Caki2 (cell line): ENCODE measurements at places on chromosomes 4 and X. TPM values are rescaled to one million over a fixed set of nuclear protein-coding genes. Genes with fewer than 3 reads are reported as not detected.

GRCh38 chr4:39706334-39706733, 8.4 kb downstream of the UBE2K start:
- DNase-seq, result peak; percentile 84

DNA sequence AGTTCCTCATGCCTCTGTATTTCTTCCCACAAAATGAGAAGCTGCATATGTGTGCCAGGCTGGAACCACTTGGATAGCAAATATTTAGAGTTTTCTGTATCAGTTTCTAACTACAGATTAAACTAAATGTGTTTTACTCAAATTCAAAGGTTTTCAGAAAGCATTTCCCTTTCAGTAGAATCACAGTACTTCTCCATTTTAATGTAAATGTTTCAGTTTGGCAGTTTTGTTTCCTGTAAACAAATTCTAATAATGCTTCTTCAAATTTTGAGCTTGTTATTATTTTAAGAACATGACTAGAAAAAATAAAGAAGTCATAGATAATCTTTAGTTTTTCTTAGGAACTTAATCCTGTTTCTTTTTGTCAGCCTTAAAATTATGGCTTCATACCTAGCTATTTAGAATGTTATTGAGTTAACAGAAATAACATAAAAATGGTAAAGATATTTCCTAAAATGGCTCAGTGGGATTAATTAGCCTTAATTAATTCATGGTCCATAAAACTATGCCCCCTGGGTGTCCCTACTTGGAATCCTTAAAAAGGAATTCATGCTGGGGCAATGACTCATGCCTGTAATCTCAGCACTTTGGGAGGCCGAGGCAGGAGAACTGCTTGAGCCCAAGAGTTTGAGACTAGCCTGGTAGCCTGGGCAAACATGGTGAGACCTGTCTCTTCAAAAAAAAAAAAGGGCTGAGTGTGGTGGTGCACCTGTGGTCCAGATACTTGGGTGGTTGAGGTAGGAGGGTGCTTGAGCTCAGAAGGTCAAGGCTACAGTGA, 83.8 kb upstream of the GPR34 start:
- DNase-seq, result no peak

GRCh38 chrX:45485719-45486118, 285.0 kb upstream of the DIPK2B start:
- DNase-seq, result no peak

DNA sequence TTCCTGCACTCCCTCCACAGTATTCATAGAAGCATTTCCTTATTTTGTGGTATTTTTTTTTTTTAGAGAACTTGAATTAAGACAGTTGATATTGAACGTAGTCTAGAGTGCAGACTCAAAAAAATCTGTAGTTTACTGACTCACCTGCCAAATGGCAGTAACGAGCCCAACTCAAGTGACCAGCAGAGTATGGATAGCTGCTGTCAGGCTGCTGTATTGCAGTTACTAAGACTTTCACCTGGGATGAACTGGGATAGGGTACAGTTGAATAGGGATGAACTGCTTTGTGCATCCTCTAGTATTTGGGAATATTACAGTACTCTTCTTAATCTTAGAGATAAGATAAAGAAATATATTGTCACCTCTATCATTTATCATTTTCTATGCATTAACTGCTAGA, 7.0 kb upstream of the SLC7A11 start:
- no peak for DNase-seq

DNA sequence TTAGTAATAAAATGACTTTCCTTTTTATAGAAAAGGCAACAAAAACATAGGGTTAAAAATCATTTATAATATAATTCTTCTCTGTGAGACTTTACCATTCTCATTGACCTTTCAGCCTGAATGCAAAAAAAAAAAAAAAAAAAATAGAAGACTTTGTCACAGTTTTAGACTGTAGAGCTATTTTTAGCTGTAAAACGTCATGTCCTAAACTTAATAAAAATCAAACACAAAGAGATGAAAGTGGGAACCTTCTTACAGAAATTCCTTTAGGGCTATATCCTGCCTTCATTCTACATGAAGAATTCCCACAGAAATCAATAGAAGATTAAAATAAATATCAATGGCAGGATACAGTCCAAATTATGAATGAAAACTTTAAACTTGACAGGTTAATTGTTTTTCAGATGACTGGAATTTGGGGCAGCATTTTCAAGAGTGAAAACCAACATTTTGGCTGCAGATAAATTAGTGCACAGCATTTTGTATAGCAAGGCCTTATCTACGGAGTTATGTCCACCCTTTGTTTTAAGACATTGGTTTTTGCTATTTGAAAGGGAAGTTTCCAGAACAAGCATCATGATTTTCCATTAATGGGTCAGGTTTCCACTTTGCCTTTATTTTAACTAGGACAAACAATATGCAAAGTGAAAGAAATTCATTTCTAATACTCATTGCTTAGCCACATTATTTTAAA, 219.5 kb downstream of the SPCS3 start:
- no peak for DNase-seq

DNA sequence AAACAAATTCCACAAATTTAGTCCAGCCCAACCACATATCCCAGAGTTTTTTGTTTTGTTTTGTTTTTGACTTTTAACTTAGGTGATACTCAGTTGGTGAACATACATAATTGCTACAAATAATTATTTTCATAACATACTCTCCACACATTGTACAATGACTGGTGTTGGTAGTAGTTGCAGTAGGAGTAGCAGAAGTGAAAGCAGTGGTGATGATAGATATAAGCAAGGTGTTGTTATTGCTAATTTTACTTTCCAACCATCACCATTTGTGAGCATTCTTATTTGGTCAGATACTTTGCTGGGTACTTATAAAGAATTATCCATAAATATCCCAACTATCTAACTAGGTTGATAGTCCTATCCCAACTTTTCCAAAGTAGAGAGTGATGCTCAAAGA, 47.3 kb downstream of the ARHGAP24 start:
- no peak for DNase-seq

DNA sequence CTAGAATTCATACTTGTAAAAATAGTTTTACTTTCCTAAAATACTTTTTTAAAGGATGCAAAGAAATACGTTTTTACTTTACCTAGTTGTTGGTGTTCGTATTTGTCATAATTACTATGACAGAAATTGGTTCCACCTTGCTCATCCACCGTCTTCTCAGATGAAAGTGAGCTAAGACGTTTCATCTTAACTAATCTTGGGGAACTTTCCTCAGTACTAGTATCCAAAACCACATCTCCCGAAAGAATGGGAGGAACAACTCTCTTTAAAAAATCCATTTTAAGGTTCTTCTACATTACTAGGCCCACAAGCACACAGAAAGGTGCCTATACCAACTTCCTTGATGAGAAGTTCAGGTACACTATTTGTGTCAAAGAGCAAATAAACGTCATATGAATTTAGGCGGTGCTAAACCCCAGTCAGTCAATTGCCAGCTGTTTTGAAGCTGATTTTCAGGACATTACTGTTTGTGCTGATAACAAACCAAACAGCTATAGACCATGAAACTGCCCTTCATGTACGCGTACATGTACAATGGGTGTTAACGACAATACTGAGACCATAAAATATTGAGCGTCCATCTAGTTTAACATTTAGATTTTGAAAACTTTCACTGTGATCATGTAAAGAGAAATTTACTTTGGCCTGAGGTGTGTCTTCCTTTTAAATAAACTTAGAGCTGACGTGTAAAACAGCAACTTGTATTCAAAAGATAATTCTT, 99.1 kb downstream of the FRYL start:
- no peak for DNase-seq

DNA sequence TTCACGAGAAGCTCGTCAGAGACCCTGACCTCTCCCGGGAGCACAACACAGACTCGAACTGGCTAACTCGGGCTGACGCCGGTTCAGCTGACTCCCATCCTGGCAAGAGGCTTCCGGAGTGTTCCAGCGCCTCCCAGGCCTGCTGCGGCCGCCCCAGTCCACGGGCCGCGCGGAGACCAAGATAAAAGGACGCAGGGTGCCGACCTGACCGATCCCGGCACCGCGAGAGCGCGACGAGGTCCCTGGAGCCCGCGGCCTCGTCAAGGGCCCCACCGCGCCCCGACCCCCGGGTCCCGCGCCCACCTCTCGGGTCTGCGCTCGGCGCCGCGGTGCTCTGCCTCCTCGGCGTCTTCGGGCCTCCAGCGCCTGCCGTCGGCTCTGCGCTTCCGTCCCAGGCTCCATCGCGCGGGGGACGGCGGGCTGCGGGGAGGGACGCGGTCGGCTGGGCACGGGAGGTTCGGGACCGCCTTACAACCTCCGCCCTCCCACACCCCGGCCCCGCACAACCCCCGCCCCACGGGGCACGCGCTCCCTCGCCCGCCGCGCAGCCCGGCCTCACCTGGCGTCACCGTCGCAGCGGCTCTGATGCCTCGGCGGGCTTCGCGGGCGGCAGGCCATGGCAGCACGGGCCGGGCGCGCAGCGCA, 426 bp downstream of the SLBP start:
- peak; percentile 32 for DNase-seq

DNA sequence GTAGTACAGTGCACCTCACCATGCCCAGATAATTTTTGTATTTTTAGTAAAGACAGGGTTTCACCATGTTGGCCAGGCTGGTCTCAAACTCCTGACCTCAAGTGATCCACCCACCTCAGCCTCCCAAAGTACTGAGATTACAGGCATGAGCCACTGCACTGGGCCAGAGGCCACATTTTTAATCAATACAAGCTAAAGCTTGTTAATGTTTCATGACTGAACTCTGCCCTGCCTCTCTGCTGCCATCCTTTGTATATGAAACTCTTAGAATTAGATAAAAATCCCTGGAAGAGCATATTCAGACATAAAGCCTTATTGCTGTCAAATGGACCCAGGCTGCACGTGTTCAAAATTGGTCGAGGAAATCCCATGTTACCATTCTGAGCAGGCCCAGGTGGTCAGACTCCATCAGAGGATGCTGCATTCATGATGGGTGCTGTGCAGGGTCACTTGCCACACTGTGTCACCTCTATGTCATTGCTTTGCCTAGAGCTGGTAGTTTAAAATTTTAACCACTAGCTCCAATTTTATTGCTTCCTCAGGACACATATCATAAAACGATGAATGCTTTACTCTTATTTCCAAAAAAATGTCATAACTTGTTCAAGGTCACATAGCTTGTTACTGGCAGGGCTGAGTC, 45.2 kb downstream of the LNX1 start:
- DNase-seq, result no peak

DNA sequence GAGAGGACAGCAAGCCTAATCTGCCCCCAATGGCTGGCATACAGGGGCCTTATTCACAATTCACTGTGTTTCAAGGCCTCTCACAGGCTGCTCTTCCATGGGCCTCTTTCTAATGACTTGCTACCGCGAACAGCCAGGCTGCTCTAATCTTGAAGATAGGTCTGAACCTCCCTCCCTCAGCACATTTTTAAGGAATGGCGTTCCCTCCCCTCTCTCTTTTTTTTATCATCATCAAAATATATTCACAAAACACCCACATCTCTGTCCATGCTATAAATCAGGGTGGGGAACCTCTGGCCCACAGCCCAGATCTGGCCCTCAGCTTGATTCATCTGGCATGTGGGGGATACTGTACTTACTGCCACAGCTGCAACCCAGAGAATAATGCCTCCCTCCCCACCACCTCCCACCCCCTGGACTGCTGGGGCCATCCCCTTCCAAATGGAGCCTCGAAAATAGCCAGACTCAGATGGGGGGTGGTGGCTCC, 76.2 kb upstream of the PLAC1 start:
- DNase-seq, result no peak

DNA sequence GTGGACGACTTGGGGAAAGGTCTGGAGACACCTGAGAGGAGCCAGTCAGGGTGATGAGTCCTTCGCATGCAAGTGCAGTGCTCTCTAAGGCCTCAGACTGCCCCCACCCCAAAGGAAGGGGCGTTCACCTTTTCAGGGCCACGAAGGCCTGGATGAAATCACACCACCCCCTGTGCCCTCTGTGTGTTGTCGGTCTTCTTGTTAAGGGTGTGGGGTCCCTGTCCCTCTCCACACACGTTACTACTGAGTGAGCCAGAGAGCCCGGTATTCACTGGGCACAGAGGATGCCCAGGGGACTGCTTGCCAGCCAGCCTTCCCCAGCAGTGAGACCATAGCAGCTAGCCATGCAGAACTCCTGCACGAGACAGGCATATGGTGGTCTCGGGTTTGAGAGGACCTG, 72.0 kb downstream of the MTMR1 start:
- no peak for DNase-seq

- DNase-seq, result no peak
Observed at GRCh38 chr4:82601242-82602015, 39.6 kb upstream of the TMEM150C start.

DNA sequence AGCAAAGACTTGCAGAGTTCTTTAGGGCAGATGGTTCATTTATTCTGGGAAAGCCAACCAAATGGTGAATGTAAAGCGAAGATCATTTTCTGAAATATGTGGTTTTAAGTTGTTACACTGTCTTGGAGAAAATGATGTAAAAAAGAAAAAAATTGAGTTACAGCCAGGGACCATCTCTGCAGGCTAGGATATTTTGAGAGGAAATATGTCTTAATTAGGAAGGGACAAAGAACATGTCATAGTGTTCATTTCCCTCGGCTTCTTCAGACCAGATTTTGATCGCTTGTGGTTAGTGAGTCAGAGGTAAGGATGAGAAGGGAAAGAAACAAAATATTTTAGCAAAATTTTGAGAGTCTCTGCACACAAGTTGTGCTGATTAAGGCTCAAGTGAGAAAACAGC, 59.0 kb upstream of the C1QTNF7 start:
- no peak for DNase-seq

DNA sequence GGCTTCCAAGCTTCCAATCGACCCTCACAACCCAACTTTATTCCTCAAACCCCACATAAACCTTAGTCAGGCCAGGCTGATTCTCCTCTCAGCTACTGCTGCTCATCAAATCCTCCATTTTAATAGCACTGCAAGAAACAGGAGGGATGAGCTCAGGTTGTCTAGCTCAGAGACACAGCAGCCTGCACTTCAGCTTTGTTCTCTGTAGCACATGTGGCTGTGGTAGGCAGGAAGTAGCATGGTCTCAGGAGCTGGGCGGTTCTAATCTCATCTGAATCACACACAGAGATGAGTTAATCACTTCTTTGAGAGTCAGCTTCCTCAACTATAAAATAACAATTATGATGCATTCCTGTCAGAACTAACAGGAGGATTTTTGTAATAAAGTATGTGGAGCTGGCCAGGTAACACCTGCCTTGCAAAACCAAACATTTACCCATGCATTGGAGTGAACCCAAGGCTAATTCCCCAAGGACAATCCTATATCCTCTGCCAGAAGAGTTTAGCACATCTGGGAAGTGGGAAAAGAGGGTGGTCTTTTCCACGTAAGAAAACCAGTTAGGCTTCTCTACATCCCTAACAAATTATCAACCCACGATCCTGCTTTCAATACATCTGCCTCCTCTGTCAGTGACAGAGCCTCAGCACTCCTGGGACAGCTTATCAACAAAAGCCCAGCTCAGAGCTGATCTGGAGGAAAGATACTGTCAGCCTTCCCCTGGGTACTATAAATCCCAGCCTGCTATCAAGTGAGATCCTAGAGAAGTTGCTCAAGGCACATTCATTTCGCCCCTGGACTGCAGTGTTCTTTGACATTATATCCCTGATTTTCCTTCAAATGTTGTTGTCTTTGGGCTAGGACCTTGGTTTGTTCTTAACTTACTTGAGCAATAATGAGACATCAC, 32.8 kb downstream of the ELOVL6 start:
- DNase-seq, result peak; percentile 40

- peak; percentile 75 for DNase-seq
Observed at GRCh38 chr4:98430708-98431403, 169.7 kb downstream of the RAP1GDS1 start.

ABCG2 gene
- 1.2 and 12.8 TPM in 2 replicates for total RNA-seq

POLN gene
- total RNA-seq, result 0.10 and 0.58 TPM in 2 replicates

ZRSR2 gene
- total RNA-seq, result 0.72 TPM in 1 of 2 replicates, not detected in the other

CYBB gene
- 0.03 TPM in 1 of 2 replicates, not detected in the other for total RNA-seq

TMSB15A gene
- total RNA-seq, result not detected in 2 replicates

LONRF3 gene
- 5.0 and 13.8 TPM in 2 replicates for total RNA-seq

MXRA5 gene
- total RNA-seq, result 3.4 and 4.3 TPM in 2 replicates
